ENCODE measurements at places on chromosomes 3 and 15. TPM values are rescaled to one million over a fixed set of nuclear protein-coding genes. Genes with fewer than 3 reads are reported as not detected.

GRCh38 chr15:58401991-58402649 lies 29.7 kb upstream of the LIPC start:
- H3K27ac ChIP-seq = no peak overlapping the region
- no peak overlapping the region for H3K4me3 ChIP-seq
- no peak for DNase-seq
- H3K36me3 ChIP-seq = no peaks in the 10 kb centered on the region

- no peak for DNase-seq
- no peak overlapping the region for H3K4me3 ChIP-seq
- H3K36me3 ChIP-seq = peaks cover 17% of the 10 kb centered on the region
- no peaks in the 10 kb centered on the region for H3K27me3 ChIP-seq
These were observed 2.9 kb downstream of the PHC3 start for GRCh38 chr3:170178651-170179050.

DNA sequence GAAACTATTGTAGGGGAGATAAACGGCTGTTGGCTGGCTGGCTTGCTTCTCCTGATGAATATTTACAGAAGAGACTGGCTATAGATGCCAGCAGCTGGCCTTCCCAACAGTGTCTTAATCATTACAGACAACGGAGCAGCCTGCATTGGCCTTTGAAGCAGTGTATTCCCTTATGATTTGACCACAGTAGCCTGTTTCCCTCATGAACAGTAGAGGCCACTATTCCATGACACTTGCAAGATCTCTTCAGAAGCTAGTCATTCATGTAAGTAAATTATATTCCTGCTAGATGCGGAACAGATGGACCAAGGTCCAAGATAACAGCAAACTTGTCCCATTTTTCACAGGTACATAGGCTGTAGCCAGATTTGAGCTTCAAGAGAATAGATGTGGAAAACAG lies 47.3 kb downstream of the TMCO5A start:
- no peak overlapping the region for H3K27ac ChIP-seq
- no peaks in the 10 kb centered on the region for H3K36me3 ChIP-seq
- H3K4me1 ChIP-seq = no peaks in the 10 kb centered on the region
- H3K27me3 ChIP-seq = no peaks in the 10 kb centered on the region

- H3K4me3 ChIP-seq = no peak overlapping the region
- no peaks in the 10 kb centered on the region for H3K36me3 ChIP-seq
- H3K4me1 ChIP-seq = 0 out of 2 replicates have a peak, but pooled peaks cover 2% of the 10 kb centered on the region
- no peak overlapping the region for H3K27ac ChIP-seq
These were observed 412.1 kb downstream of the TBL1XR1 start for GRCh38 chr3:176785171-176785570.

GRCh38 chr15:72472992-72473610 lies 1.0 kb upstream of the ARIH1 start:
- peak overlapping the region; percentile 97 for H3K4me3 ChIP-seq
- peaks cover 18% of the 10 kb centered on the region for H3K4me1 ChIP-seq
- H3K36me3 ChIP-seq = no peaks in the 10 kb centered on the region
- peak overlapping the region; percentile 98 for H3K27ac ChIP-seq
- H3K27me3 ChIP-seq = no peaks in the 10 kb centered on the region

DNA sequence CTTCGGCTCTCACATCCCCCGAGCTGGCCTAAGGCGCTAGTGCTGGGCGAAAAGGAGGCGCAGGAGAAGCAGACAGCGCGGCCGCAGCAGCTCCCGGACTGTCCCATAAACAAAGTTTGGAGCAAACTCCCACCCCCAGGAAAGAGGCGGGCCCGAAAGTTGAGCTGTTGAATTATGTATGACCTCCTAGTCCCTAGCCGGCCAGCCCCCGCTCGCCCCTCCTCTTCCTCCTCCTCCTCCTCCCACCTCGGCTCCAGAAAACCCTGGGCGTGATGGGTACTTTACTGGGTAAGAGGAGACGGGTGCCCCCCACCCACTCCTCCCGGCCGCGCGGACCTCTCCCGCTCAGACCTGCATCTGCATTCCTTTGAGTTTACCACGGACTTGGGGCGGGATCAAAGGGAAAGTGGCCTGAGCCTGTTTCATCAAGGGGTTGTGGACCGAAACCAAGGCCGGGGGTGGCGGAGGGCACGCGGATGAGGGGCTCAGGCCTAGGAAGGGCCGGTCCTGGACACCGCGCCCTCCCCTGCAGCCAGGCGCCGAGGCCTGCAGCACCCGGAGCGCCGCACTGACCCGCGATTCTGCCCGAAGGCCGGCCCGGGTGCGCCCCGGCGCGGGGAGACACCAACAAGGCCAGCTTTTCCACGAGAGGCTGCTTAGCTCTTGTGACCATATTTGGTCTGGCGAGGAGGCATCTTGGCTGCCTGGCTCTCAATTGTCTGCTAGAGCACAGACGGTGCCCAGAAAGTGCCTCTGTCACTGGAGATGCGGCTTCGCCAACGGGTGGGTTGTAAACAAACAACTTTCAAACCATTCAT lies at the start of gene WWTR1:
Gene WWTR1 (minus strand): TSS at position 100 of the 818 bp plus-strand sequence. CDS start 719 bp downstream, outside the sequence.
- H3K4me1 ChIP-seq = peaks cover 60% of the 10 kb centered on the region
- H3K27me3 ChIP-seq = peaks cover 7% of the 10 kb centered on the region
- DNase-seq = peak; percentile 99
- H3K4me3 ChIP-seq = peak within 1 kb of the TSS; percentile 75

DNA sequence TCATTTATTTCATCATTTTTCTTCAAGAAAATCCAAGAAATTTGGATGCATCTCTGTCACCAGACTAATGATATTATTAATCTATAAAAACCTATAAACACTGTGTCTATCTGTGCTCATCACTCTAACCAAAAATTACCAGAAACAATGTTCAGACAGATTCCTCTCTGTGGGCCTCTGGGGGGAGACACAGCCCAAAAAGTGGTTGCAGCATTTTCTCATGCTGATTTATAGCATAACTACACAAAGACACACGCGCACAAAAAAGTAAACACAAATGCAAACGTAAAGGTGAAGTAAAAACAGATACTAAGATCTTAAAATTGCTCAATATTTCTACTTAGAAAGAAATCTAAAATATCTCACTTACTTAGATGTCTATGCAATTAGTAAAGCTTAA lies 976.0 kb downstream of the GBE1 start:
- H3K4me1 ChIP-seq = no peaks in the 10 kb centered on the region
- DNase-seq = peak; percentile 32
- no peaks in the 10 kb centered on the region for H3K27me3 ChIP-seq
- no peak overlapping the region for H3K4me3 ChIP-seq
- no peak overlapping the region for H3K27ac ChIP-seq

DNA sequence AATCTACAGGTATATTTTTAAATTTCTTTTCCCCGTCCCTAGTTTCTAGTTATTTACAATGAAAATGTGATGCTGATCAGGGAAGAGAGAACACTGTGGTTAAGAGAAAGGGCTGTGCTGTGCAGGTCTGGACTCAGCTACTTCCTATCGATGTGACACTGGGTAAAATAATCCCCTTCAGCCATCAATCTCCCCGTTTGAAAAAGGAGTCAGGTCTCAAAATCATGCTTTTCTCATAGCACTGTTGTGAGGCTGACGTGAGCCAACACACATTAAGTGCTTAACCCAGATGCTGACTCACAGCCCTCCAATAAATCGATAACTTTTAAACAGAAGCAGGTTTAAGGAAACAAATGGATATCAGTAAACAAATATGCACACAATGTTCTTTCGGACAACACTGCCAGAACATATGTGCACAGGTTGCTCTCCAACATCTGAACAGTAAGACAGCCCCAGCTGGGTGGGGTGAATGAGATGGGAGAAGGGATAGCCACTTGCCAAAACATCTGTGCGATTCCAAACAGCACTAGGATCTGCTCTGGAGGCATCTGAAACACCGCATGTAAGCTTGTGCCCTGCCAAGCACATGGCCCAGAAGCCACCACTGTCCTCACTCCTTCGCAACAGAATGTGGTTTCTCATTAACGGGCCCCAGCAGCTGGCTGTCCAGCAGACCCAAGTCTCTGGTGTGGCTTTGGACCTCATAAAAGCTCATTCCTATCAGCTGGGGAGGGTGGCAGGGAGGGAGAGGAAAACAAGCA lies 143.2 kb upstream of the PRICKLE2 start:
- no peak overlapping the region for H3K4me3 ChIP-seq
- no peaks in the 10 kb centered on the region for H3K36me3 ChIP-seq
- no peaks in the 10 kb centered on the region for H3K4me1 ChIP-seq
- no peak overlapping the region for H3K27ac ChIP-seq
- no peak for DNase-seq

GRCh38 chr3:197798863-197799262 lies 7.8 kb downstream of the LRCH3 start:
- 0 out of 2 replicates have a peak, but pooled peaks cover 6% of the 10 kb centered on the region for H3K4me1 ChIP-seq
- no peak for DNase-seq
- H3K27me3 ChIP-seq = no peaks in the 10 kb centered on the region
- no peaks in the 10 kb centered on the region for H3K36me3 ChIP-seq
- no peak overlapping the region for H3K4me3 ChIP-seq

DNA sequence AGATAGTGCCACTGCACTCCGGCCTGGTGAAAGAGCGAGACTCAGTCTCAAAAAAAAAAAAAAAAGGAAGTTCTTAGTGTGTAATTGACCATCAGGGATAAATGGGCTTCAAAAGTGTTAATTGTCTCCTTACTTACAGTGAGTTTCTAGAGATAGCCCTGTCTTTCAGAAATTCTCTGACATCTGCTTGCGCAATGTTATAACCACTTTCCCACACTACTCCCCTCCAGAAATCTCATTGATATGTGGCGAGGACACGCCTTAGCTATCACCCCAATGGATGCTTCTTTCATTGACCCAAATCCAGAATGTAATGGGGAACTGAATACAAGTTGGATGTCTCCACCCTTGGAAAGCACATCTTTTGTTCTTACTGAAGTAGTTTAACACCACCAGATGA lies 70.9 kb downstream of the GMPS start:
- H3K4me1 ChIP-seq = no peaks in the 10 kb centered on the region
- H3K27me3 ChIP-seq = no peaks in the 10 kb centered on the region
- no peak overlapping the region for H3K27ac ChIP-seq
- no peak overlapping the region for H3K4me3 ChIP-seq

DNA sequence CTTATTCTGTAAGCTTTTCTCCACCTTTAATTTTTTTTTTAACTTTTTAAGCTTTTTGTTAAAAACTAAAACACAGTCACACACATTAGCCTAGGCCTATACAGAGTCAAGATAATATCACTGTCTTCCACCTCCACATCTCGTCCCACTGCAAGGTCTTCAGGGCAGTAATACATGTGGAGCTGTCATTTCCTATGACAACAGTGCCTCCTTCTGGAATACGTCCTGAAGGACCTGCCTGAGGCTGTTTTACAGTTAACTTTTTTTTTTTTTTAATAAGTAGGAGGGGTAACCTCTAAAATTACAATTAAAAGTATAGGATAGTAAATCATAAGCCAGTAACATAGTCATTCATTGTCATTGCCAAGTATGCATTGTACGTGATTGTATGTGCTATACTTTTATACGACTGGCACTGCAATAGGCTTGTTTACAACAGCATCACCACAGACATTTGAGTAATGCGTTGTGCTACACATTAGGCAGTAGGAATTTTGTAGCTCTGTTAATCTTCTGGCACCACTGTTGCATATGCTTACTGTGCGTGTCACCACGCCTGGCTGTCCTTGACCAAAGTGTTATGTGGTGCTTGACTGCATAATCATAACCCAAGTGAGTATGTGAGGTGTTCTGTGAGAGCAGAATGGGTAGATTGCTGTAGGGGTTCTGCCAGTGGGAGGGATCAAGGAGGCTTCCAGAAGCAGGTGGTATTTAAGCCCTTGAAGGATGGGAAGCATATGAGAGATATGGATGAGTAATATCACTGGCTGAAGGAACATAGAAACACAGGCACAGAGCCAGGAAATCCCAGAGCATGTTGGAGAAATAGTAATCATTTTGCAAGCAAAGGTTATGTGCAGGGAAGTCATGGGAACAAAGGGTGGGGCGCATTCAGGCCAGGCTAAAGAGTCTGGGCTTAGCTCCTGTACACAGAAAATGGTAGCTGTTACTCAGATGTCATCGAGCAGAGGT lies 18.3 kb downstream of the FBXO22 start:
- no peak overlapping the region for H3K4me3 ChIP-seq
- DNase-seq = peak; percentile 78
- peaks cover 10% of the 10 kb centered on the region for H3K36me3 ChIP-seq
- H3K27me3 ChIP-seq = no peaks in the 10 kb centered on the region

DNA sequence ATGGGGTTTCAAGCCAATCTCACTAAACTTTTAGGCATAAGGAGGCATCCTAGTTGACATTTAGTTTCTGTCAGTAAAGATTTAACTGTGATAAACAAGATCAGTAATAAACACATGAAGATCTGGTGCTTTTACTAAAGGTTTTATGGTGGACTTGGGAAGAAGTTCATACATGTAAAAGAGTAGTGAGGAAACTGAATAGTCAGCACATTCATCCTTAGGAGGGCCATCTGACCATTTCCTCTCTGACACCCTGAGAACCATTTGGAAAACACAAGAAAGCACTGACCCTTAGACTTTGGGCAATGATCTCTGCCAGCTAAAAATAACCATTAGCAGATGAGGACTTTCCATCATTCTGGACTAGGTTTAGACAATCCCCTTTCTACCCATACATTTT lies 1040.9 kb downstream of the AGBL1 start:
- H3K36me3 ChIP-seq = no peaks in the 10 kb centered on the region
- no peaks in the 10 kb centered on the region for H3K27me3 ChIP-seq
- H3K4me3 ChIP-seq = no peak overlapping the region
- no peaks in the 10 kb centered on the region for H3K4me1 ChIP-seq

- peak overlapping the region; percentile 92 for H3K4me3 ChIP-seq
- no peaks in the 10 kb centered on the region for H3K27me3 ChIP-seq
- H3K27ac ChIP-seq = peak overlapping the region; percentile 79
- DNase-seq = no peak
- peaks cover 7% of the 10 kb centered on the region for H3K4me1 ChIP-seq
- peaks cover 14% of the 10 kb centered on the region for H3K36me3 ChIP-seq
These were observed 502 bp downstream of the DPH3 start for GRCh38 chr3:16264174-16264707.

The CHRM5 gene
- not detected for polyA plus RNA-seq

The STXBP5L gene
- polyA plus RNA-seq = 6.0 TPM

The CPEB1 gene
- polyA plus RNA-seq = 5.2 TPM

The BBX gene
- polyA plus RNA-seq = 44.1 TPM

The CACNA2D2 gene
- 4.7 TPM for polyA plus RNA-seq

The SLC33A1 gene
- polyA plus RNA-seq = 9.9 TPM

The AHSG gene
- polyA plus RNA-seq = 0.18 TPM

The MESP2 gene
- 0.68 TPM for polyA plus RNA-seq

The ALS2CL gene
- polyA plus RNA-seq = 3.4 TPM
